Colonic mucosa (tissue), 4 donors: ENCODE measurements at places on chromosomes 3 and 15. TPM values are rescaled to one million over a fixed set of nuclear protein-coding genes. Genes with fewer than 3 reads are reported as not detected.

DNA sequence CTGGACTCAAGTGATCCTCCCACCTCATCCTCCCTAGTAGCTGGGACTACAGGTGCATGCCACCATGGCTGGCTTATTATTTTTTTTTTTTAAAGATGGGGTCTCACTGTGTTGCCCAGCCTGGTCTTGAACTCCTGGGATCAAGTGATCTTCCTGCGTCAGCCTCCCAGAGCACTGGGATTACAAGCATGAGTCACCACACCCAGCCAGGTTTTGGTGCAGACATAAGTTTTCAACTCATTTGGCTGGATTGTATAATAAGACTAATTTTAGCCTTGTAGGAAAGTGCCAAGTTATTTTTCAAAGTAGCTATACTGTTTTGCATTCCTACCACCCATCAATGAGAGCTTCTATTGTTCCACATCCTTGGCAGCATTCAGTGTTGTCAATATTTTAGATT lies 32.1 kb downstream of the BUB1B start:
- no peaks in the 10 kb centered on the region for H3K27me3 ChIP-seq
- no peak overlapping the region for H3K27ac ChIP-seq
- H3K36me3 ChIP-seq: no peaks in the 10 kb centered on the region

- no peak for DNase-seq
- H3K4me3 ChIP-seq: no peak overlapping the region
- H3K27me3 ChIP-seq: no peaks in the 10 kb centered on the region
- H3K36me3 ChIP-seq: no peaks in the 10 kb centered on the region
- no peaks in the 10 kb centered on the region for H3K4me1 ChIP-seq
Observed at GRCh38 chr3:191333298-191333880, 3.1 kb upstream of the UTS2B start.

- H3K4me1 ChIP-seq: no peaks in the 10 kb centered on the region
- no peaks in the 10 kb centered on the region for H3K36me3 ChIP-seq
- peak; percentile 36 for DNase-seq
- no peak overlapping the region for H3K27ac ChIP-seq
Observed at GRCh38 chr3:10594915-10595314, 89.5 kb upstream of the ATP2B2 start.

Gene CKMT1B
- total RNA-seq: 216 TPM

DNA sequence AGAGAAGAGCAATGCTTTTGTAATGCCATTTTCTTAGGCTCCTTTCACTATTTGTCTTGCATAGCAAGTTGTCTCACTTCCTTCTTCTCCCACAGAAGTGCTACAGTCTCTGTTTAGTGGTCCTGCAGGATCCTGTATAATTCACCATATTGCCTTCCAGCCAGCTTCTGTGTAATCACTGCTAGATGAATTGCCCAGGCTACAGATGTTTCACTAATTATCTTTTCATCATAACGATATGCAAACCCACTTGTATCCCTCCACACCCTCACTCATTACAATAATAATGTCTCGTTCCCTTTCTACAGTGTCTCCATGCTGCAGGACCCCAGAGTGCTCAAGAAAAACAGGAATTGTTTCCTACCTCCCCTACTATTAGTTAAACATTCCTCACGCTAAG lies 402.9 kb downstream of the TBL1XR1 start:
- no peak for DNase-seq
- H3K27me3 ChIP-seq: no peaks in the 10 kb centered on the region
- no peak overlapping the region for H3K4me3 ChIP-seq
- H3K36me3 ChIP-seq: no peaks in the 10 kb centered on the region
- no peaks in the 10 kb centered on the region for H3K4me1 ChIP-seq
